ENCODE measurements at places on chromosomes 11 and 22.

DNA sequence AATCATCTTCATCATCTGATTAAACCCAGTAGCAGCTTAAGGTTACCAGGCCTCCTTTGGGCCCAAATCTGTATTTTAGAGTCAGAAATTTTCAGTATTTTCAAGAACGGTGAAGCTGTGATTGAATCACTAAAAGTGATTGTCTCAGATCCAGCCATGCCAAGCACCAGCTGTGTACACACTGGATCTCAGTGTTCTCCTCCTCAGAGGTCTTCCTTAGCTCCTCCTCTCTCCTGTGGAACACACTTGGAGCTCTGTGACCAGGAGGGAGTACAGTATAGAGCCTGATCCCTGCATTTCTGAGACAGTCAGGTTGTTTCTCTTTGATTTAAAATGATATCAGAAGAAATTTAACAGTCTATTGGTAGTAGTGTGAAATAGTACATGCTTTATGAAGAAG is 401.1 kb downstream of the NTM start:
- no peak for DNase-seq

GRCh38 chr11:64322925-64323260 is 5.0 kb downstream of the PRDX5 start:
- no peak for DNase-seq

- peak; percentile 68 for DNase-seq
Observed at GRCh38 chr22:46116491-46116958, 33.8 kb upstream of the PPARA start.

DNA sequence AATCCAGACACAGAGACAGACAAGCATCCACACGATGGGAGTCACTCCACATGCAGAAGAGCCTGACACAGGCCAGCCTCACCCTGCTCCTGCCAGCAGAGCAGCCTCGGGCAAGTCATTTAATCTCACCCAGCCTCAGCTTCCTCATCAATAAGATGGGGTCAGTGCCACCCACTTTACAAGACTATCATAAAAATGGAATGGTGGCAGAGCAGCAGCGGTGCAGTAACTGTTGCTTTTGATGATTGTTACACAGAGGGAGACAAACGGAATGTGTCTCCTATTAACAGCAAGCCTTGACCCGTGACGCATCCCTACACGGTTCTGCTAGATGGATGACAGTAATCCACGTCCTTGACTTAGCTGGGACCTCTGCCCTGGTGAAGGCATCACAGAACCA is 26.0 kb upstream of the ARFGAP3 start:
- DNase-seq: no peak

GRCh38 chr22:37233751-37234631 is 10.1 kb downstream of the RAC2 start:
- no peak for DNase-seq

DNA sequence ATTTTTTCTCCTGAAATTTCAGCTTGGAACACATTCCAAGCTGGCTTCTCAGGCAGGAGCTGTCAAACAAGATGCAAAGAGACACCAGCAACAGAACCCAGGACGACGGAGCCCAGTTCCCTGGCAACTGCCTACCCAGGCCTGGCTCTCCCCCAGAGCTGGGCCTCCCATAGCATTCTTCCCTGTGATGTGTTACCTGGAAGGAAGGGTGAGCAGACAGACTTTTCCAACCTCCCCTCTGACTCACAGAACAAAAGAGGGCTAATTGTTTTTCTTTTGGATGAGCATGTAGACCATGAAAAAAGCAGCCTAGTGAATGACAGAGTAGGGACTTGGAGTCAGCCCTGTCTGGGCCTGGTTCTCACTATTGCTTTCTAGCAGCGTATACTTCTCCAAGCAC is 55.3 kb upstream of the BMAL1 start:
- DNase-seq: no peak

DNA sequence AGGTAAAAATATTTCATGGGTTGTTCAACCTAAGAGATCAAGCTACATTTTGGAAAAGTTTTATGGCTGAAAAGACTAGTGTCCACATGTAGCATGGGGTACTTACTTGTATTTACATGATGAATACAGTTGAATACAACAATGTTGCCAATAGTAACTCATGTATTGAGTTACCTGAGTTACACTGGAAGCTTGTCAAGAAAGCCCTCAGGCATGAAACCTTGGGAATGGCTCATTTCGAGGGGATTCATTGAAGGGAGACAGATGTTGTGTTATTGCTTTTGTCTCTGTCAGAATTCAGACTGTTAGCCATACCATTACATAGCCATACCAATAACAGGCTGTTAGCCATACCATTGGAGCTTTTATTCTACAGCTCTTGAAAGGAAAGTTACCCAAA is 9.2 kb downstream of the OR51F2 start:
- no peak for DNase-seq

DNA sequence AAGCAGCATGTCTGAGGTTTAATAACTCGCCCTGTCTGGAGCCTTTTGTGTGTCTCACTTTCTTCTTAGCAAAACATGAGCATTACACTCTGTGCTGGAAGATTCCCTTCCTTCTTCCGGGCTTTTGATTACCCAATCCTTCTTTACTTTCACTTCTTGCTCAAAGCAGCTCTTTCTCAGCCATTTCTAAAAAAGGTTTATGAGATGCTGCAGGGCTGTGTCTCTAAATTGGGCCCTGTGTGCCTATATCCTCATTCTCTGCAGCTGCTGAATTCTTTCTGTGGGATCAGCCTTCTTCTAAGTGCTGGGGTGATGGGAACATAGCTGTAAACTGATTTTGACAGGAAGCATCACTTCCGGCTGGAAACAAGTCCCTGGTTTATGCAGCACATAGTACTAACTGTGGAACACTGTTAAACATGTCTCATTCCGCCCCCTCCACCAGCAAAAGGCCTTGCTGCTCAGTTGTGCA is 71.8 kb downstream of the PIWIL4 start:
- no peak for DNase-seq

DNA sequence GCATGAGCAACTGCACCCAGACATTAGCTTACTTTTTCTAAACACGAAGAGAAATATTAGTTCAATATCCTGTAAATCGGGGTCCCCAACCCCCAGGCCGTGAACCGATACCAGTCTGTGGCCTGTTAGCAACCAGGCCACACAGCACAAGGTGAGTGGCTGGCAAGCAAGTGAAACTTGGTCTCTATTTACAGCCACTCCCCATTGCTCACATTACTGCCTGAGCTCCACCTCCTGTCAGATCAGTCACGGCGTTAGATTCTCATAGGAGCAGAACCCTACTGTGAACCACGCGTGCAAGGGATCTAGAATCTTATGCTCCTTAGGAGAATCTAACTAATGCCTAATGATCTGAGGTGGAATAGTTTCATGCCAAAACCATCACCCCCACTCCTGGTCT is 27.8 kb upstream of the DEPDC7 start:
- no peak for DNase-seq

DNA sequence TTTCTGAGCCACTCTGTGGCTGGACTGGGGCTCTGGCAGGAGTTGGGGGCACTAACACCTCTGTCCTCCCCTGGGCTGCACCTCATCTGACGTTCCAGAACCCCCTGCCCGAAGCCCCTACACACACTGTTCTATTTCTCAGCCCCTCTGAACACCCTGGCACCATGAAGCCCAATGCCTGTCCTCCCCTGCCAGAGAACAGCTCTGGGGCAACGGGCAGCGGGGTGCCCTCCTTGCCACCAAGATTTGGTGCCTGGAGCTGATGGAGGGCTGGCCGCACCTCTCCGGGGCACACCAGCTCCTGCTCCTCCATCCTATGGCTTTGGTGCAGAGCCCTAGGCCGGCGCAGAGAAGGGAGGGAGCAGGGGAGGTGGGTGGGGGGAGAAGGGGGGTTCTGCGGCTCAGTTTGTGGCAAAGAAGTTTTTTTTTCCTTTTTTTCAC is 16.3 kb downstream of the DUSP8 start:
- DNase-seq: no peak

- no peak for DNase-seq
Observed at GRCh38 chr11:120363436-120363835, 27.2 kb downstream of the ARHGEF12 start.

DNA sequence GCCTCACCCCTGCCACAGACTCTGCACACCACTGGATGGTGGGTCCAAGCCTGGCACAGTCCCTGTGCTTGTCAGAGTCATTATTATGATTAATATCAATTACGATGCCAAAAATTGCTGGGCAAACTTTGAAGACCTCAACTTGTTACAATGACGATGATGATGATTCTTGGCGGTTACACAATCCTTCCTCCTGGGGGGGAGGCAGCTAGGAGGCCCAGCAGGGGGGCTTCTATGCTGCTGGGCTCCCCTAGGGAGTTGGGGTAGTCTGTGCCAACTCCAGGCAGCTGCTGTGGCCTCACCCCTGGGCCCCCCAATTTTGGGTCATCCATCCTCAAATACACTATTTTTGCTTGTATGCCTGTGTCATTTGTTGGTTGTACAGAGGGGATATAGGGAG is 12.0 kb downstream of the SLC35E4 start:
- DNase-seq: no peak

GRCh38 chr11:125270106-125270505 is 105.6 kb downstream of the PKNOX2 start:
- DNase-seq: no peak

DNA sequence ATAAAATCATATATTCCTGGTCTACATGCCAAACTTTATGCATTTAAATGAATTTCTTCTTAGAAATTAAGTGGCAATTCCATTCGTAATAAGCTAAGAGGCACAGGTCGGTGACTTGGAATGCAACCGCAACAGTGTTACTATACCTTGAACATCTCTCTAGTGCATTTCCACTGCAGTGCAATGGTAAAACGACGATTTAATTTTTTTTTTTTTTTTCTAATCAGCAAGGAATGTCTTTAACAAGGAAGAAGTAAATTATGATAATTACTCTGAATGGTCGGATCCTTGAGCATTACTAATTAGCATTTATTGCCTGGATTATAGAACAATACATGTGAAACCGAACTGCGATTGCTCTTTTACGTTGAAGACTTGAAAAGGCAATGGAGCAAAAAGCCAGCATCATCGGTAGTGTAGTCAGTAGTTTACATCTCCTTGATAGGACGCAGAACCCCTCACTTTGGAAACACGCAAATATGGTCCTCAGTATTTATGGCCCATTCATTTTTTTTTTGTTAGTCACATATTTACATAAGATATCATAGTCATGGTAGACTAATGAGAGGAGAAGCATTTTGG is 20.2 kb downstream of the BLID start:
- DNase-seq: peak; percentile 61

GRCh38 chr11:20739107-20739506 is 69.7 kb downstream of the NELL1 start:
- DNase-seq: no peak

DNA sequence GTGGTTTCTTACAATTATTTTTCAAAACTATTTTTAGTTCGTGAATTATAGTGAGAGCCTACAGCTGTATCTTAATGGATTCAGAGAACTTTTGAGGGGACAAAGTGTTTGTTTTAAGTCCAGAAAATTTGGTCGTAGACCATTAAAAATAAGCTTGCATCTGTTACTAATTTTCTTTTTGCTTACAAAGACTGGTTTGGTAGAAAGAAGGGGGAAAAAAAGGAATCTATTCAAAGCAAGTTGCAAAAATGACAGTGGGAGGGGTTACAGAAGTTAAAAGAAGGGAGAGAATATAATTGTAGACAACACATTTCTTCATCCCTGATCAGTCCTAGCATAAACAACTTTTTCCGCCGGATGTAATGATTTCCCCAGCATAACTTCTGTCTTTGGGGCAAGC is 72.1 kb downstream of the AMOTL1 start:
- no peak for DNase-seq

DNA sequence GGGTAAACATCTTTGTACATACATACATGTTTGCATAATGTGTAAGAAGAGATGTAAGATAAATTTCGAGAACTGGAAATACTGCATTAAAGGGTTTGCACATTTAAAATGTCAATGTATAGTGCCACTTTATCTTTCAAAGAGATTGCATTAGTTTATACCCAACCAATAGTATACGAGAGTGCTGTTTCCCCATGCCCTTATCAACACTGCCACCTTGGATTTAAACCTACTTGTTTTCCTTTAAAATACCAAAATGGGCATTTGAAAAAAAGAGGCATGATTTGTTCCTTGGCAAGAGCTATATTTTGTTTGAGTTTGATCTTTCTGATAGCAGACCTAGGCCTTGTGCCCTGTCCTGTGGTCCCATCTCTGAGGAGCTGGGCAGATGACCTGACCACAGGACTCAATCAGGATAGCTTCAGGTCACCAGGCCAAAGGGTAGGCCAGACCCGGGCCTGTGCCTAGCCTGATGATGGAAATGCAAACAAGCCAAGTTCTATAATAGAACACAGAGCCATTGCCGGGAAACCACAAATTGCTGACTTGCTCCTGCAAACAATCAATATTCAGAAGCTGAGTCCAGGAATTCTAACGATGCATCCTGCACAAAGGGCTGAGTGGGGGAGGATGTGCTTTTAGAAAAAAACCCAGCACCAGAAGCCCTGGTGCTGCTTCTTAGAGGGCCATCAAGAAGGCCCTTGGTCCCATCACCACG is 16.9 kb upstream of the ALG8 start:
- no peak for DNase-seq

DNA sequence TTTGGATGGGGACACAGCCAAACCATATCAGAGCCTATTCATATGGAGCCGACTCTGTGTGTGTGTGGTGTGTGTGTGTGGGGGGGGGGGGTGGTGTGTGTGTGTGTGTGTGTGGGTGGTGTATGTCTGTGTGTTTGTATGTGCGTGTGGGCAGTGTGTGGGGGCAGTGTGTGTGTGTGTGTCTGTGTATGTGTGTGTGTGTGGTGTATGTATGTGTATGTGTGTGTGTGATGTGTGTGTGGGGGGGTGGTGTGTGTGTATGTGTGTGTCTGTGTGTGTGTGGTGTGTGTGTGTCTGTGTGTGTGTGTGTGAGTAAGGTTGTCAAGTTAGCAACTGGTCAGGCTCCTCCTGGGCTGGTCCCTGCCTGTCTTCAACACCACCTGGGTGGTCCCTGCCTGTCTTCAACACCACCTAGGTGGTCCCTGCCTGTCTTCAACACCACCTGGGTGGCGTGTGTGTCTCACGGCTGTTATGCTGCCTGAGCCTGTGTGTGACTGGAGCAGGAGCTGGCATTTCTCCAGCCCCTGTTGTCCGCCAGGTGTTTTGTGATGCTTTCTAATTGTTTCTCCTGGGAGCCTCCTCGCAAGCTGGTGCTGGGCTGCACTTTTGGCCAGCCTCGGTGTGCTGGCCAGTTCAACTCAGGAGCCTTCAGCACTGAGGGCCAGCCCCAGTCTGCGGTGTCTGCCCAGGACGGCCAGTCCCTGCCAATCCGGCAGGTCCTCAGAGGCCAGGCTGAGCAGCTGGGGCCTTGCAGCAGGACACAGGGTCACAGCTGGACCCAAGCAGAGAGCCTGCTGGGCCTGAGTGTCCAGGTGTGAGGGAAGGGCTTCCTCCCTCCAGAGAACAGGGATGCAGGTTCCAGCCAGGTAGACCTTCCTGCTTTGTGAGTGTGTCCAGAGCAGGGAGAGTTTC is 21.5 kb upstream of the PVALB start:
- no peak for DNase-seq
